Lung microvascular endothelial cell (primary cell): ENCODE measurements at places on chromosomes 11 and 22.

- peak; percentile 34 for DNase-seq
These were observed 25.0 kb downstream of the ARHGAP1 start for GRCh38 chr11:46675288-46675851.

DNA sequence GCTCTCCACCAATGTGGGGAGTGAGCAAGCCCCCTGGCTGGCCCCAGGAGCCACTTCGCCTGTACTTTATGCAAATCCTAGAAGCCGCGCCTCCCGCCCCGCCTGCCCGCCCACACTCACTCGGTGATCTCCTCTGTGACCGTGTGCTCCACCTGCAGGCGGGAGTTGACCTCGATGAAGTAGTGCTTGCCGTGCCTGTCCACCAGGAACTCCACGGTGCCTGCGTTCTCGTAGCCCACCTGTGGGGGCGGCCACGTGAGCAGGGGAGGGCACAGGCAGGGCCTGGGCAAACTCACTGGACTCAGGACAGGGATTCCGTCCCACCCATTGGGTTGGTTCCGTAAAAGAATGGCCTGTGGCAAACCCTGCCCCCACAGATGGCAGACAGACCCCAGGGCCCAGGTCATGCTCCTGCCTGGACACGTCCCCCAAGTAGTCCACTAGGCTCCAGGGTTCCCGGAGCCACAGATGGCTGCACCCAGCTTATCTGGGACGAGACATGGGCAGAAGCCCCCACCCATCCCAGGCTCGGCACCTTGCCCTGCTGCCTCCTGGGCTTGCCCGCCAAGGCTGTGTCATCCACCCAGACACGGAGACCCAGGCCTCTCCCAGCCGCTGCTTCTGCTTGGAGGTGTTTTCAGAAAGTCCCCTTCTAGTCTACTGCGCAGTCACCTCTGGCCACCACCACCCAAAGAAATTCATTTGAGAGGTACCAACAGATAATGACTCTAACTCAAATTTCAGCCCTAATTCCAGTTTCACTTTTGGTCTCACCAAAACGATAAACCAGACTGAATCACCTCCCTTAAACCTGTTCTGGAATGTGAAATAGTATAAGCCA is 12.1 kb downstream of the LRFN4 start:
- DNase-seq, result no peak

DNA sequence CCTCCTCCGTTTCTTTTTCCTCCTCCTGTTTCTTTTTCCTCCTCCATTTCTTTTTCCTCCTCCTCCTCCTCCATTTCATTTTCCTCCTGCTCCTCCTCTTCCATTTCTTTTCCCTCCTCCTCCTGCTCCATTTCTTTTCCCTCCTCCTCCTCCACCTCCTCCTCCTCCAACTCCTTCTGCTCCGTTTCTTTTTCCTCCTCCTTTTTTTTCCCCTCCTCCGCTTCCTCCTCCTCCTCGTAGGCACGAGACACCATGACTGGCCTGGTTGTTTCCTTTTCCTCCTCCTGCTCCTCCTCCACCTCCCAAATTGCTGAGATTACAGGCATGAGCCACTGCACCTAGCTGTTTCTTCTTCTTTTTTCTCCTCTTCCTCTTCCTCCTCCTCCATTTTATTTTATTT is 25.6 kb upstream of the DRICH1 start:
- DNase-seq, result peak; percentile 17

GRCh38 chr11:92141159-92141558 is 83.5 kb upstream of the FAT3 start:
- DNase-seq, result no peak

DNA sequence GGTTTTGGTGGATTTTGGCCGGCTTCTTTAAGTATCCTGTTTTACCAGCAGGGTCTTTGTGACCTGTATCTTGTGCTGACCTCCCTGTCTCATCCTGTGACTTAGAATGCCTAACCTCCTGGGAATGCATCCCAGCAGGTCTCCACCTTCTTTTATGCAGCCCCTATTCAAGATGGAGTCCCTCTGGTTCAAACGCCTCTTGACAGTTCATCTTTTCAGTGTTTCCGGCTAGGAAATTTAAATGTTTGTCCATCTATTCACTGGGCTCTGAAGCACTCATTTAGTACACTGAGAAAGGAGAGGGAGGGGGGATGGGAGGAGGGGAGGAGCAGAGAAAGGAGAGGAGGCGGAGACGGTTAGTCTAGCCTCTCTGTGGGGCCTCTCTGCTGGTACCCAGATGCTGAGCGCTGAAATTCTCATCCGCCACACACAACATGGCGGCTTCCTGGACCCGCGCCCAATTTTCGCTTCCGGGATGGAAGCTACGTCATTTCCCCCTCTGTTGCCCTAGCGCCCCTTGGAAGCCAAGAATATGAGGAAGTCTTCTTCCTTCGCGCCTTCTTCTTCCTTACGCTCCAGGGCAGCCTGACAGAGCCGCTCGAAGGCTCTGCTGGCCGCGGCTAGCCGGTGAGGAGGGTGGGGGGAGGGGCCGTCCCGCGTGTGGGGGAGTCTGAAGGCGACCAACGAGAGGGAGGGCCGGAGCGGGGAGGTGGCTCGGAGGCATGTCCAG is 69.0 kb upstream of the SYT13 start:
- peak; percentile 46 for DNase-seq

DNA sequence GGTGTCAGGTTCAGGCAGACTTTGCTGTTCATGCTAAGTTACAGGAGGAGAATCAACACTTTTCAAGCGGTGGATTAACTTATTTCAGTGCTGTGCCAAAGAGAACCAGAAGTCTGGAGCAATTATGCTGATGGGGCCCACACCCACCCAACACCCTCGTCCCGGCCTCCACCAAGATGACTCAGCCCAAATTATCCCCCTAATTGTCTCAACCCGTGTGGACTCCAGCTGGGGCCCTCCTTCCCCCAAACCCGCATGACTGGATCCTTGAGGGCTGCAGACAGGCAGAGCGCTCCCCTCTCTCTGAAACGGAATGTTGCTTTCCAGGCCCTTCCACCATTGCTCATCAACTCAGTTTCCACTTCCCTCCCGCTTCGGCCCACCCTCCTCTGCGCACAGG is 34.6 kb upstream of the MN1 start:
- no peak for DNase-seq

- peak; percentile 29 for DNase-seq
These were observed 1277.5 kb upstream of the CNTN5 start for GRCh38 chr11:97743205-97743742.

DNA sequence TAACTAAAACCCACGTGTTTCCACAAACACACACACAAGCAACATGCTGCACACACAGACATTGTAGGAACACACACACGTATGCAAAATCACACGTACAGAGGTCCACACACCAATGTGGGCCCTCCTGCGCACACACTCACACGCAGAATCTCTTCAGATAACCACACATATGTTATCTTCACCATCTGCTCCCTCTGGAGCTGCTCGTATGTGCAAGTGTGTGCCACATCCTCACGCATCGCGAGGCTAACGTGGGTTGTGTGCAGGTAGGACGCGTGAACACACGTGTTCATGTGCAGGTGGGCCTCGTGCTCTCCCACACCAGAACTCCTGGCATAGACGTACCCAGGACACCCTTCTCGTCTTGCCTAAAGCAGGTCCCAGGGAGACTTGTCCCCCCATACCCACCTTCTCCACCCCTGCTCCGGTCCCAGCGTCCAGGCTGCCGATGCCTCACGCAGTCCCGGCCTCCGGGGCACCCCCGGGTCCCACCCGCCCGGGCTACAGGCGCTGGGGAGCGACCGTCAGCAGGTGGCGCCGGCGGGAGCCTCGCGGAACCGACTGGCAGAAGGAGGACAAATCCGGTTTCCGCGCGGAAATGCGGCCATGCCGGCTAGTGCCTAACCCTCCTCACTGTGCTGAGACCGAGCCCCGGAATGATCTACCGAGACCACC is 10.3 kb upstream of the IGSF9B start:
- DNase-seq, result peak; percentile 8

DNA sequence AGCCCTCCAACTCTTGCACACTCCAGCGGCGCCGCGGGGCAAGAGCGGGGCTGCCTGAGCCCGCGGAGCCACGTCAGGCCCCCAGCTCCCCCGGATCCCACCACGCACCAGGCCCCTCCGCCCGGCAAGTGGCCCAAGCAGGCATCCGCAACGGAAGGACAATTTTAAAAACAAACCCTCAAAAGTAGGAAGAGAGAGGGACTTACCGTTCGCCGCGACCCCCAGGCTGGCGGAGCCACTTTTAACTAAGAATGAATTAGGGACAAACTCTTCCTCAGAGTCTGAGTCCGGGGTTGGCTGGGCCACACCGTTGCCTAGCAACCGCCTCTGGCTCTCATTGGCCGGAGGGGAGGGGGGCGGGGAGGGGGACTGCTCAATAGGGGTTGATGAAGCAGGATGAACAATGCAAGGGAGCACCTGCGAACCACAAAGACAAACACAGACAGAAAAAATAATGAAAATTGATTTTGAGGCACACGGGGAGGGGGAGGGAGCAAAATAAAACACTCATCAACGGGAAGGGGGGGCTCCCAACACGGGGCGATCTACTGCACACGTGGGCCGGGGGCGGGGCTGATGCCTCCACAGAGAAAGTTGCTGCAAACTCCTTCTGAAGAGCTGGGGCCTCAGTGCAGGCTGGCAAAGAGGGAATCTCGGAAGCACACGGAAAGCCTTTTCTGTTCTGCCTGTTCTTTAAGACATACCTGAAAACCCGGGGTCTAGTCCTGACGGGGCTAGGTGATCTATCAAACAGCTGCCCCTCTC is 387.5 kb upstream of the NARS2 start:
- DNase-seq, result peak; percentile 8

- no peak for DNase-seq
These were observed 38.6 kb downstream of the SOX6 start for GRCh38 chr11:16317712-16318111.

- no peak for DNase-seq
These were observed 6.5 kb upstream of the IL10RA start for GRCh38 chr11:117979481-117980211.

GRCh38 chr11:131737357-131737756 is 366.9 kb downstream of the NTM start:
- DNase-seq, result no peak

- no peak for DNase-seq
These were observed 59.2 kb downstream of the SYTL2 start for GRCh38 chr11:85751724-85752123.

DNA sequence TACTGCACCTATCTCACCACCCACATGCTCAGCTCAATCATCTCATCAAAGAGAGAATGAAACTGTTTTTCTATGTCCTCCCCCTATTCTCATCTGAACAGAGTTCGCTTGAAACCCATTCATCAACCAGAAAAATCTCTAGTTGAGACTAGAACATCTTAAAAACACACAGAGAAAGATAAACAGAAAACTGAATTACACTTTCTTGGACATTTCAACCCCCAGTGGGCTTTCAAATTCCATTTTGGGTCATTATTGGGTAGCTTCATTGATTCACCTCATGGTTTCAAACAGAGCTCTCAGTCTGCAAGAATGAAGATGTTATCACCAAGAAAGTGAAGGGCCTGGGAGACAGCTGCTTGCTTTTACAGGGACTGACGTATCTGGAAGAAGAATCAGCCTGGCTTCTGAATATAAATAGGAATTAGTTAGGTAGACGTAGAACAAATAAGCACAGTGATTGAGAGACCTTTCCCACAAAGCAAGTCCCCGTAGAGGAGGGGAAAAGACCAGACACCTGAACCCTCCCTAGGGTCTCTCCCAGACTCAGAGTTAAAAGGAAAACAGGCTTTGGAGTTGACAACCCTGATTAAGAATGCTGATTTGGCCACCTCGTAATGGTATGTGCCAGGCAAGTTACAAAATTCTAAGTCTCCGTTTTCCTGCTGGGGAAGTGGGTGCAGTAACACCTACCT is 155.7 kb downstream of the BBOX1 start:
- DNase-seq, result no peak

DNA sequence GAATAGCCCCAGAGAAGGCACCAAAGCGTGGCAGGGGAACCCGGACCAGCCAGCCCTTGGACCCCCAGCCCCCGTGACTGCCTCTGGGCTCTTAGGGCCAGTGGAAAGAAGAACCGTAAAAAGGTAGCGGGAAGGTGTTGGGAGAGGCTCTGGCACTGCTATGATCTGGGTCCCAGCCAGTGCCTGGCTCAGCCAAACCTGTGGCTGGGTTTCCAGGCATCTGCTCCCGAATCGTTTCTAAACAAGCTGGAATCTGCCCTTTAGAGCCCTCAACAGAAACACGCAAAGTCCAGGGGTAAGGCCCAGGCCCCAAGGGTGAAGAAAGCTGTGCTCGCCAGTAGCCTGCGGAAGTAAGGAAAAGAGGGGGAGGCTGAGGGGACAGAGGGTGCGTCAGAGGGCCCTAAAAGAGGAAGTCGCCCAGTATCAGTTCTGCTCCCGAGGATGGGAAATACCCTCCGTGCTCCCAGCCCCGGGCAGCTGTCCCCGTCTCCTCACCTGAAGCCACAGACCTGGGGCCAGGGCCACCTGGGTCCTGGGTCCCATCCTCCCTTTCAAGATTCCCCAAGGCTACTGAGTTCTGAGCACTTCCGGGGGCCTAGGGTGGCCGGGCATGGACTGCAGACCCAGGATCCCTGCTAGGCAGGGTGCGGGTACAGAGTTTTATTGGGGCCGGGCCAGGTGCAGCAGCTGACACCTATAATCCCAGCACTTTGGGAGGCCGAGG is 24.7 kb downstream of the IL10RA start:
- DNase-seq, result no peak

GRCh38 chr11:86459682-86460460 is 85.2 kb downstream of the CCDC81 start:
- DNase-seq, result peak; percentile 99

GRCh38 chr11:132126973-132127899 is 756.8 kb downstream of the NTM start:
- DNase-seq, result peak; percentile 54

DNA sequence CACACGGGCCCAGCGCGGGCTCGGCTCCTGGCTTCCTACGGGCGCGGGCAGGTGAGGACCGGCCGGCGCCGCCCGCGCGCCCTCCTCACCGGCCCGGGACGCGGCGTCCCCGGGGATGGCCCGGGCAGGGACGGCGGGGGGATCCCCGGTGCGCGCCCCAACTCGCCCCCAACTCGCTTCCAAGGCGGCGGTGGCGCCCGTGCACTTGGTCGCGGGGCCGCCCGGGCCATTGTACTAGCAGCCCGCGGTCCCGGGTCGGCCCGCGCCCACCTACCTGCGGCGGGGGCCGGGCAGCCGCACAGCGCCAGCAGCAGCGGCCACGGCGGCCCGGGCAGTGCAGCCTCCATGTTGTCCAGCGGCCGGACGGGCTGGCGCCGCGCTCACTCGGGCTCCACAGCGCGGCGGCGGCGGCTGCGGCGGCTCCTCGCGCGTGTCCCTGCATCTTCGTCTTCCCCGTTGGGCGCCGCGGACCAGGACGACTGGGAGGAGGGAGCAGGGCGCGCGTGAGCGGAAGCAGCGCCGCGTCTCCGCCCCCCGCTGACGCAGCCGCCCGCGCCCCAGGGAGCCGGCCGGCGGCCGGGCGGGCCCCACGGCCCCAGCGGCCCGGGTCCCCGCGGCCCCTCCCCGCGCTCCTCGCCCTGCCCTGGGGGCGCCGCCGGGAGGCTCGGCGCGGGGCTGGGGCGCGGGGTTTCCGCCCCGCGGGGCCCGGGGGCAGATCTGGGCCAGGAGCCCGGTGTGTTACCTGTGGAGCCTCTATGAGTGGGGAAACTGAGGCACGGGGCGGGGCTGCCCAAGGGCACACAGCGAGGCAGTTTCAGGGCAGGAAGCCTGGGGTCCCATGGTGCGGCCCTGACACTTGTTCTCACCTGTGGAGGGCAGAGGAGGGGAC is 159.3 kb upstream of the GRK3 start:
- peak; percentile 59 for DNase-seq

- DNase-seq, result no peak
These were observed 5.6 kb downstream of the LRRC75B start for GRCh38 chr22:24587251-24587650.
